Mucosa of gallbladder (tissue), 1 donor: ENCODE measurements at places on chromosomes 5 and 9. TPM values are rescaled to one million over a fixed set of nuclear protein-coding genes. Genes with fewer than 3 reads are reported as not detected.

ADGRD2 gene
- not detected for total RNA-seq

TMC1 gene
- not detected for total RNA-seq

DNA sequence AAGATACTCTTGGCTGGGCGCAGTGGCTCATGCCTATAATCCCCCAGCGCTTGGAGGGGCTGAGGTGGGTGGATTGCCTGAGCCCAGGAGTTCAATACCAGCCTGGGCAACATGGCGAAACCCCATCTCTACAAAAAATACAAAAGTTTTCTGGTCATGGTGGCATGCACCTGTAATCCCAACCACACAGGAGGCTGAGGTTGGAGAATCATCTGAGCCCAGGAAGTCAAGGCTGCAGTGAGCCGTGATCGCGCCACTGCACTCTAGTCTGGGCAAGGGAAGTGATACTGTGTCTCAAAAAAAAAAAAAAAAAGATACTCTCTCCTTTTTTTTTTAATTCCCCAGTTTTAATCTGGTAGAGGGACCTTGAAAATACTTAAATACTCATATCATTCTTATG is 15.0 kb downstream of the ANKRD33B start:
- no peak for DNase-seq

GRCh38 chr5:37756248-37756647 is 83.6 kb downstream of the GDNF start:
- no peak for DNase-seq

DNA sequence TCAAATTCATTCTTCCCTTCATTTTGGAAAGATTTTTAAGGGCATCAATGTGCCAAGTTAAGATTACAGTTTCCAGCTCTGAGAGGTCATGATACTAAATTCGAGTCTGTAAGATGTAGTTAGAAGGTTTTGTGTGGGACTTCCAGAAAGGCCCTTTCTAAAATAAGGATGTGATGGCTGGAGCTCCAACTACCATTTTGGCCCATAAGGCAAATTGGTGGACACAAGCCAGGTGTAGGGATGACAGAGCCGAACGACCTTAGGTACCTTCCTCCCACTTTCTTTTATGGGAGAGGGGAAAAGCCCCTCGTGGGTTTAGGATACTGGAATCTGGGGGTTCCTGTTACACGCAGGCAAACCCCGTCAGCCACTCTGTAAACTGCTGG is 54.3 kb upstream of the PTPDC1 start:
- DNase-seq, result no peak

DNA sequence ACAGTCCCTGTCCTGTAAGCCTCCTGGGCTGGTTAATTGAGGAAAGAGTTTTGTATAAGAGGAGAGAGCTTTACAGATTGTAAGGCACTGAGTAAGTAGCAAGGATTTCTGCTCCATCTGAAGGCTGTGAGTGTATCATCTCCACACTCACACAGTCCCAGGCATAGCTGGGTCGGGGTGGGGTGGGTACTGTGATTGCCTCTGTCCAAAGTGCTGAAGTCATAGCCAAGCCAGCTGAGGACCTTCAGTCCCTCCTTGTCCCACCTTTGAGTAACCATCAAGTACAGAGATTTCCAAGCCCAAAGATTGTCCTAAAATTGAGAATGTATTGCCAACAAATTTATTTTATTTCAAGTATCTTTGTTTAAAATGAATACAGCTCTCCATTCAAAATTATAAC is 5.5 kb upstream of the DNAJB5 start:
- DNase-seq, result no peak

GRCh38 chr5:129082225-129083136 is 12.1 kb upstream of the ISOC1 start:
- DNase-seq, result no peak
